ENCODE measurements at places on chromosomes 11 and 22.

- no peak for DNase-seq
Observed at GRCh38 chr22:23325183-23325582, 144.9 kb downstream of the BCR start.

DNA sequence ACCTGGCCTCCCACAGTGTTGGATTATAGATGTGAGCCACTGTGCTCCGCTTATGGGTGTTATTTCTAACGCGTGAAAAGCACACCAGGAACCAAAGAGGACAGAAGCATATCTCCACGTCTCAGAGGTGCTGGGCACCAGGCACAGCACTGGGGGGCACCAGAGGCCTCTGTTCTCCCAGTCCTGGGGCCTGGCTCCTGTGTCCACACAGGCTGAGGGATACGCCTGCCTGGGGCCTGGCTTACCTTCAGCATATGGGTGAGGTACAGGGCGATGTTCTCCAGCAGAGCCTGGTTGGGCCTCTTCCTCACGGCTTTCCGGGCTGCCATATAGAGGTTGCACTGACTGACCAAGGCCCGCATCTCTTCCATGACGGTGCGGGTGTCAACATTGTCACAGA, 24.7 kb upstream of the NAP1L4 start:
- no peak for DNase-seq

- no peak for DNase-seq
Observed at GRCh38 chr11:76317296-76317695, 63.6 kb downstream of the THAP12 start.

DNA sequence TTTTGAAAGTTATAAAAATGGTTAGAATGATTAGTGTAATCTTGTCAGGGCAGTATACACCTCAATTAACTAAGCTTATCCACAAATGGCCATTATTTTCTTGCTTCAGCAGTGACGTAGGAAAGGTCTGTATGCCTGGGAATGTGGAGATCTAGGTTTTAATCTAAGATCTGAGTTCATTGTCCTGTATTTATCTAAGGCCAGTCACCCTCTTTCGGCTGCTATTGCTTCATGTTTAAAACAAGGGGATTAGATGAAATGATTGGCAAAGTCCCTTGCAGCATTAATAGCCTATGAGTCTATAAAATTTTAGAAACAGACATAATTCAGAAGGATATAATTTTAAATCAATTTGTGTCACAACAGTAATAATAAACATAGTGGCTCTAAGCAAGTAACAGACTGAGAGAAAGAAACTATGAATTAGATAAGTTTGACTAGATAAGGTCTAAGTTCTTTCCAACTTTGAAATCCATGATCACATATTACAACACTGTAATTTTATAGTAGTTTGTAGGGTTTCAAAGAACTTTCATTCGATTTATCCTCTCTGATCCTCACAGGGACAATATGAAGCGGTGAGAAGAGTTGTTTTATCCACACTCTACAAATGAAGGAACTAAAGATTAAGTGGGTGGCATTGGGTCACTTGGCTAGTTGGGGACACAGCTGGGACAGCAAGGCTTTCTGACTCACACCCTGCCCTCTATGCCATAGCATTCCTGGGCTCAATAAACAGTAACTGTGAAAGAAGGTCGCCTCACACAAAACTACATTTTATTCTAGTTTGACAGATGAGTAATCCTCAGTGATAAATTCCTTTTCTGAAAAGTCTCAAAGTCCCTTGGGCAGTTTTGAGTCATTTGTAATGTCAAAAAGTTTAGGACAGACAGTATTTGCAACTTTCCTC, 60.6 kb upstream of the RDX start:
- DNase-seq: no peak

GRCh38 chr11:70666311-70666710, 268.0 kb downstream of the CTTN start:
- DNase-seq: no peak

DNA sequence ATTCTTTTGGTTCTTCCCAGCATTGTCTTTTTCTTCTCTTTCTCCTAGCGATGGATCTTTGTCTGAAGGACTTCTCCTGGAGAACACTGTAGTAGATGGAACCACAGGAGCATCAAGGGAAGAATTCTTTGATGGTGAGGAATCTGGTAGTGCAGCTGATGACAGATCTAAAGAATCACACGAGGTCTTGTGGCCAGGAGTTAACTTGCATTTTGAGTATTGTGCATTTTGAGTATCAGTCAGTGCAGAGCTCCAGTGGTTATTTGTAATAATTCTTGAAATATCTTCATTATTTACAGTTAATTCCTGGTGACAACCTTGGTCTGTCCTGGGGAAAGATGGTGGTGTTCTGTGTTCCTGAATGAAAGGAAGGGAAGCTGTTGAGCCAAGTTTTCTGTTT, 14.5 kb upstream of the POGLUT3 start:
- DNase-seq: no peak

DNA sequence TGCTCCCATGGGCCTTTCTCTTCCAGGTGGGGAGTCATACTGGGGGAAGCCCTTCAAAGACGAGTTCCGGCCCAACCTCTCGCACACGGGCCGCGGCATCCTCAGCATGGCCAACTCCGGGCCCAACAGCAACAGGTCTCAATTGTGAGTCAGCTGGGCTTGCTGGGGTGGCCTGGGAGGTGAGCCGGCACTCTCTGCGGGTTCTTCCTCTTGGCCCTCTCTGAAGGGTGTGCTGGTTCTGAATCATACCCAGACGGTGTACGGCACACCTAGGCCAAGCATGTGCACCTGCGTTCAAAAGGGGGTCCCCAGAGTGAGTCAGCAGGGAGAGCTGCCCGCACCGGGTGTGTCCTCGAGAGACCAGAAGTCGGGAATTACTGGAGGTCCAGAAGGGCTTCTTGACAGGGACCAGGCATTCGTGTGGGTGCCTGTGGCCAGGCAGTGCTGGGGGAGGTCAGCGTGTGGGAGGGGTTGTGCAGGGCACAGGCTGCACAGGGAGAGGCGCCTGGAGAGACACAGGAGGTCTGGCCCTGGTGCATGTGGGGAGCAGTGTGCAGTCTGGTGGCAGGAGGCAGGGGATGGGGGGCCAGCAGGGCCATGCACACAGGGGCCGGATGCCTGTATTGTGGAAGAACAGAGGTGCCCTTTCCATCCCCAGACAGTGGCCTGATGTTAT, 23.0 kb downstream of the PPIL2 start:
- no peak for DNase-seq

DNA sequence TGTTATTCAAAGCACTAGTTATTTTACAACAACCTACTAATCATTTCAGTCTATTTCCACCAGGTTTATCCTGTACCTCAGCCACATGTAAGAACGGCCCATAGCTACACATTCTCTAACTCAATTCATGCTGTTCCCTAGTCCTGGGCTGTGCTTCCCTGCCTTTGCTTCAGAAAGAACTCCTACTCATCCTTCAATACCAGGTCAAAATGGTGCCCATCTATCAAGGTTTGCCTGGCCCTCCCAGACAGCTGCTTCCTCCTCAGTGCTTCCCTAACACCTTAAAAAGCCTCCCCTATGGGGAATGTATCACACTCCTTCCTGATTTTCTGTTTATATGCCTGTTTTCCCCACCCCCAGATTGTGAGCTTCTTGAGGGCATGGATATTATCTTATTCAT, 400.7 kb downstream of the MN1 start:
- DNase-seq: no peak

DNA sequence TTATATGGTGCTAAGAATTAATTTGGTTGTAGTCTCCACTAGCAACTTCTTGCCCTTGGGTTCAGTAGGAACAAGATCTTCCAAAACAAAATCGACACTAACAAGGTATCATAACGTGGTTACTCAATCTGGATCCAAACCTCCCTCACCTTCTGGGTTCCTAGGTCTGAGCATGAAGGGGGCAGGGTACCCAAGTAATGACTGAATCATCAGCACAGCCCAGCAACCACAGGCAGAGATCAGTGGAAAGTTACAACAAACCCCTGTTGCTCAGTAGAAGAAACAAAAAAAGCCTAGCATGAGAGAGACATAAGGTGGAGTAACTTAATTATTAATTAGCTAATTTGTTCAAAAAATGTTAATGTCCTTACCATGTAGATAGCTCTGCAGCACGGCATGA, 221.4 kb downstream of the BLID start:
- DNase-seq: no peak

DNA sequence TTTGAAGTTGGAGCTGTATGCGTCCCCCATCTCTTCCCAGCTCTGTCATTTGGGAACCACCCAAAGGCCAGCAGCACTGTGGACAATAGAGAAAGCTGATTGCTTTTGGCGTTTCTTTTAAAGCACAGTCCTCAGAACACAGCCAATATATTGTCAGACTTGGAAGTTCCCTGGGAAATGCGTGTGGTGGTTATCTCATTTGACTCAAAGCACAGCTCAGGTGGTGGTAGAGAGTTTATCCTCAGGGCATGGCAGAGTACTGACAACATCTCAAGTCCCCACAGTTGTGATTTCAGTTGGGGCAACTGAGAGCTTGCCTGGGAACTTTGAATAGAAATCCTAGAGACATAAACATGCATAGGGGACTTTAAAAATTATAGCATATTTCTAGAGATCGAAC, 601.3 kb downstream of the ETS1 start:
- DNase-seq: no peak

DNA sequence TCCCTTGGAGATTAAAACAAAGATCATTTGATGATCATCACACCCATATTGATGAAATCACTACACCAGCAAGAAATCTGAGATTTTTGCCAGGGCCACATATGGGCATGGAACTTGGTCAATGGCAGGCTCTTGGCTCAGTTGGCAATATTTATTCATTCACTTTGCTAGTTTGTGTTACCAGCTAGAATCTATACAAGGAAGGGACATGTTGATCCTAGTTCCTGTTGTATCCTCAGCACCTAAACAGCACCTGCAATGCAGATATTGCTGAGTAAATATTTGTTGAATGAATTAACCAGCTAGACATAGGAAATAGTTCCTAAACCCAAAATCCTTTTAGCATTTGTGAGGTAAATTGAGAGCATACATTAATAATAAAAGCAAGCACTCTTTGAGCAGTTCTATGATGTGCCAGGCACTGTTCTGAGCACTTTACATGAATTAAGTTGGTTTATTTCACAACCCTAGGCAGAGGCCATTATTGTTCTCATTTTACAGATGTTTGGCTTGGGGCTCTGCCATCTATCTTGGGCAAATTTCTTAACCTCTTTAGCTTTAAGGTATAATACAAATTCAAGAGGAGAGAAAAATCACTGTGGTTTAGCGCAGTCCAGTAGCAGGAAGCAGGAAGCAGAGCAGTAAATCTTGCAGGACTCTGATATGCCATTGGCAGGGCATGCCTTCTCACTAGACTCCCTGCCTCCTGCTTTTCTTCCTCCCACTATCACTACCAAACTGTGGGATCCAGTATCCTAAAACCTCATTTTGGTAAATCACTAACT, 1.6 kb downstream of the TRIM68 start:
- peak; percentile 91 for DNase-seq

DNA sequence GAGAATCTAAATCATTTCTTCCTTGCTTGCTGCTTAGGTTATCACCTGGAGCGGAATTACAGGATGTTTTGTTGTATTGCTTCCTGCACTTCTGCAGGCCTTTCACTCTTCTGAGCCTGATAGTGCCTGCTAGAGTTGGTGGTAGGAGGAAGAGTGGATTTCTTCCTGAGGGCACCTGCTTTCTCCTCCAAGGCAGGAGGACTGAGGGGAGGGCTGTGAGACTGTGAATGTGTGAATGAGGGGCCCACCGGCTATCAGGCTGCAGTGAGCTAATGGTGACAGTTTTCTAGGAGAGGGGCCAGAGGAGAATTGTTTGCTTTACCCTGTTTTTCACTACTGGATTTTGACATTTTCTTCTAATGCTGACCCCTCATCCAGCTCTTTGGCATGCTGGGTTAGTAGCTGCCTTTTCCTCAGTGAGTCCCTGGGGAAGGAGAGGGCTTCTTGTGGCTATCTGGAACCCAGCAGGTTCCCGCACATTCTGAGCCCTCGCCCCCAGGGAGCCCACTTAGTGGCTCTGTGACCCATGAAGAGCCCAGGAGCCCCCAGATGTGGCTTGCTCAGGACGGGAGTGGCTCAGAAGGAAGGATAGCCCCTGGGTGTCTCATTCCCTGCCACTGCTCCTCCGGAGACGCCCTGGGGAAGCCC, 39.1 kb downstream of the DIXDC1 start:
- DNase-seq: no peak

GRCh38 chr11:45021692-45022141, 71.0 kb upstream of the TP53I11 start:
- no peak for DNase-seq

DNA sequence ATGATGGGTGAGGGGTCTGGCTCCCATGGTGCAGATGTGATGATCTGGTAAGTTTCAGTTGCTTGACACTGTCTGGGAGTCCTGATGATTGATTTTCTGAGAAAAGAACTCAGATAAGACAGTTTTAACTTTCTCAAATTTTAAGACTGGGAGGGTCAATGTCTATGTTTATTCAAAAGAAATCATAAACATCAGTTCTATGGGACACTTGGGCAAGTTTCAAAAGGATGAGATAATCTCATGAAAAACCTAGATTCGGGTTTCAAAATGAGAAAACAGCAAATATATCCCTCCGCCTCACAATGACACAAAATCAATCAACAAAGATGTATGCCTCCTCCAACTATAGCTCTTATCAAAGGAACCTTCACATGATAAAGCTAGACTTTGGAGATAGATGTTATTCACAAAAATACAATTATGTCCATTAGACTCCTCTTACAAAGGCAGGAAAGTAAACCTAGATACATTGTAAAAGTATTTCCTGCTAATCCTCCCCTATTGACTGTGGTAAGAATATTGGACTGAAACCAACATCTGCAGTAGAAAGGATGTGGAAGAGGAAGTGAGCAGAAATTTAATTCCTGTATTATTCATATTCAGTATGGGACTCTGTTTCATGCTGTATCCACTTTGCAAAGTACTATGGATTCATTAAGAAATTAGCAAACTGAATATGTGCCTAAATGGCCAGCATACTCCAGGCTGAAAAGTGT, 21.6 kb downstream of the SVIP start:
- DNase-seq: no peak

DNA sequence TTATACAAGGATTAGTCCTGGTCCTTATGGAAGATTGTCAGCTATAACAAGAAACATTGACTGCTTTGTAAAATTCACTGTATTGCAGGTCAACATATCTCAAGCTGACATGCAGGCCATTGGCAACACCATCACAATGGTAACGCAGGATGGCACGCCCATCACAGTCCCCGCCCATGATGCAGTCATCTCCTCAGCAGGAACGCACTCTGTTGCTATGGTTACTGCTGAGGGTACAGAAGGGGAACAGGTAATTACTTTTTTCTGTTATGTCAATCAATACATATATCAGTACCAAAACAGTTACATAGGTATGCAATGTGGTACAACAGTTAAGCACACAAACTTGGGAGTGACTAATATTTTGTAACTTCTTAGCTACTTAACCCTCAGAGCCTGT, 55.3 kb downstream of the ZNF143 start:
- no peak for DNase-seq

DNA sequence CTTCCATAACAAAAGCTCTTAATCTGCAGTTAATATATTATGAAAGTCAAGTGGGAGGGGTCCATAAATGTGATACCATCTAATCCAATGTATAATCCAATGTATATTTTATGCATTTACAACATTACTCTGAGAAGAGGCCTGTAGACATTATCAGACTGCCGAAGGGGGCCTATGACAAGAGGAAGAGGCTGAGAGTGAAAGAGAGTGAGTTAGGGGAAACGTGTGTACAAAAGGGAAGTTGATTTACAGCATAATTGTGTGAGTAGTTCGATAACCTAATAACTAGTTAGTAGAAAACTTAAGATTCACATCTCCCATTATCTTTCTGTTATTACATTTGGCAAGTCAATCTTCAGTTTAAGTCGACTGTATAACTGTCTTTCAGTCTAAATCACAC, 86.6 kb downstream of the DDX10 start:
- DNase-seq: no peak

Data from LNCaP clone FGC (cell line).